ENCODE measurements at places on chromosomes 1 and 21.

DNA sequence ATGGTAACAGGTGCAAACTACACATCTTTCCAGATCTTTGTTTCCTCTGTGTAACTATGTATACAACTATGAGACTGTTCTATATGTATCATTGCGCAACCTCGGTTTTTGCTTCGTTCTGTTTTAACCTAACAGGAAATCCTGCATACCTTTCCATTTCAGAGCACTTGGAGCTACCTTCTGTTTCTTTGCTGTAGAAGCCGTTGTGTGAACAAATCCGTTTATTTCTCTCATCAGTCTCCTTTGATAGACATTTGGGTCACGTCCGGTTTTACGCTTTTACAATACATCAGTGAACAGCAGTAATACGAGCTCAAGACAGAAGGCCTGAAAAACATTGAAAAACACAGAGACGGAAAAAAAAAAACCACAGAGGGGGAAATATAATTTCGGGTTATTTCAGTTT lies 10.5 kb downstream of the ATP5IF1 start:
- DNase-seq: peak; percentile 71

DNA sequence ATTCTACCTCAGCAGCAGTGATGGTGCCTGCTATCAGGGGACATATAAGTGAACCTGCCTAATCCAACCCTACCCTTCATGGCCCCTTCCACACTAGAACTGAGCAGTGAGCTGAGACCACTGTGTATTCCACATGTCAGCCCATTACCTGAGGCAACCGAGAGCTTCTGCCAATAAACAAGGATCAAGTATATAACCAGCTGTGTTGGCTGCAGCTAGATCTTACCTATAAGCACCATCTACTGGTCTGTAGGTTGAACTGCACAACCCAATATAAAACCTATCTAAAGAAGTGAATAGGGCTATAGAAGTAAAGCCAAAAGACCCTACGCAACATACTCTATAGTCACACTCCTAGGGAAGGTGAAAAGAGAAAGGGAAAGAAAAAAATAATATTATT lies 376.9 kb downstream of the HHIPL2 start:
- DNase-seq: peak; percentile 35

DNA sequence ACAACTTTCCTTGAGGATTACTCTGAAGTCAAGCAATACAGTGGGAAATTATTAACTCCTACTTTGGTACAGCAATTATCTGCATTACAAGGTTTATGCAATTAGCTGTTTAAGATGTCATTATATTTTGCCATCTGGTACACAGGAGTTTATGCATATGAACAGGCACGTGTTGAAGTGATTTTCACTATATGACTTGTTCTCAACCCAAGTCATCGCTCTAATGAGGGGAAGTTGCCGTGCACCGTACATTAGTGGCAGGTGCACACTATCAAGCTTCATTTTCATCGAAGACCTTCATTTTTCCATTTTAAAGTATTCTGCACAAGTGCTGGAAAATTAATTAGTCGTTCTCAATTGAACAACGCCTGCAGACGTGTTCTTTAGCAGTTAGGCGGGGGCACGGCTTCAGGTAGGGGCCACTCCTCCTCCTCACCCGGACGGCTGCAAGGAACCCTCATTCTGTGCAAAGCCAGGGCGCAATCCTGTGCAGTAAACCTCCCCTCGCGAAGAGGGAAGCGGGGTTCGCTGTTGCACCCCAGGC lies 39.8 kb upstream of the NFIA start:
- no peak for DNase-seq

GRCh38 chr21:45893740-45894449 lies 87.7 kb upstream of the COL6A1 start:
- no peak for DNase-seq

DNA sequence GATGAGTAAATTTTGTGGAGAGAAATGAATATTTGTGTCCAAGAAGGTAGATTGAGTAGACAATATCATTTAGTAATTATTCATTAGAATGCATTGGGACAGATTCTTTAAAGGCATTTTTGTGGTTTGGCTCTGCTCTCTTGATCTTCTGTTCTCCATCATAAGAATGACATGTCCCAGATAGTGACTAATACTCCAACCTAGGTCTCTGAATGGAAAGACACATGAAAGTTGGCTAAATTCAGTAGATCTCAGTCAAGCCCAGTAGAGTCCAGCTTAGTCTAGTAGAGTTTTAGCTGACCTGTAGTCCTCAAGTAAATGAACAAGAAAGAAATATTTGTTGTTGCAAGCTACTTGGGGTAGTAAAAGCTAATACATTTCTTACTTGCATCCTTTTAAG lies 61.8 kb upstream of the DNAH14 start:
- DNase-seq: no peak

DNA sequence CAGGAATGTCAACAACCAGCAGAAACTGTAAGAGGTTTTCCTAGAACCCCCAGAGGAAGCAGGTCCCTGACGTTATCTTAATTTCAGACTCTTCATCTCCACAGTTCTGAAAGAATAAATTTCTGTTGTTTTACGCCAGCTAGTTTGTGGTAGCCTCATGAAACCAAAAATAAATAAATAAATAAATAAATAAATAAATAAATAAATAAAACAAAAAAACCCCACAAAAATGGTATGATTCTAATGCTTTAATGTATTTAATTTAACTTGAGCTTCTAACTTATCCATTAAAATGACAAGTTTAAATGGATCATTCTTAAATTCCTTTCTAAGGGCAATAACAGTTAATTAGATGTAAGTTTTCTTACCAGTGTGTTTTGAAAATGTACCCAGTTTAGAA lies 293.8 kb upstream of the ADAMTS5 start:
- DNase-seq: no peak

GRCh38 chr1:234884006-234884405 lies 244.6 kb downstream of the TOMM20 start:
- DNase-seq: no peak

GRCh38 chr1:227785805-227786671 lies 29.4 kb upstream of the PRSS38 start:
- DNase-seq: no peak

- no peak for DNase-seq
Measured at GRCh38 chr1:164664127-164664526, 105.1 kb downstream of the PBX1 start.

GRCh38 chr1:53116307-53116810 lies 26.1 kb downstream of the SLC1A7 start:
- DNase-seq: no peak

DNA sequence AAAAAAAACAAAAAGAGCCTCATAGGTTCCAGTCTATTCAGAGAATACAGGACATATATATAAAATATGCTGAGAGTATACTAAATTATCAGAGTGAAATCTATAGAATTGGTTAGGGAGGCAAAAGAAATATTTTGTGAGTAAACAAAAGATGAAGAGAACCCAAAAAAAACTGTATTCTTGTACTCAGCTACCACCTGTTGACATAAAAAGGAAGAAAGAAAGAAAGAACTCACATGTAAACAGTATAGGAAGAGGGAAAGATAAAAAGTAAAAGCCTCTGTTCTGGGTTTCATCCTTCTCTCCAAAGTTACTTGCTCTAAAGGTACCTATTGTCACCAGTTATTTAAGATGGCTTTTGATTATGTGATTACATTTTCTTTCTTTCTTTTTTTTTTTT lies 9.9 kb upstream of the BNIPL start:
- DNase-seq: no peak

- DNase-seq: no peak
Measured at GRCh38 chr1:66352792-66353191, 181.2 kb upstream of the SGIP1 start.

GRCh38 chr1:153525088-153525728 lies 10.6 kb downstream of the S100A6 start:
- DNase-seq: no peak

DNA sequence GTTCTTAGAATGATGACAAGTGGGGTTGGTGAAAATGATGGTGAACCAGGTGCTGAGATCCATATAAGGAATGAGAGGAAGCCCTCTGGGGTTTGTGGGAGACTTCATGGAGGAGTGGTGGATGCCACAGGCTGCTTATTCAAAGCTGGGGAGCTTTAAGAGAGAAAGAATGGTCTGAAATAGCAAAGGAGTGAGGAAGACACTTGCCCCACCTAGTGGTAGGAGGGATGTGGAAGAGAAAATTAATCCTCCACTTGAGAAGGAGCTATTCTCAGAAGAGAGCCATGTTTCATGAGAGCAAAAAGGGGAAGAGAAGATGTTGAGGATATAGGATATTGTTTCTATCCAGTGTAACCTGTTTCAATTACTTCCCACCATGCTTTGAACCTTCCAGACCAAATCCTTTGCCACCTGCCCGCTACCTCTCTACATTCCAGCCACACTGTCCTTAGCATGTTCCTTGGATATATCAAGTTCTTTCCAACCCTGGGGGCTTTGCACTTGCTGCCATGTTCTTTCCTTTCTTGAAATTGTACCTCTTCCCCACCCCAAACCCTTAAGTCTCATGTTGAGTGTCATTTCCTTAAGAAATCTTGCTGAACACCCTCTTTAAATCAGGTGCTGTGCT lies 19.6 kb upstream of the ZNF648 start:
- DNase-seq: peak; percentile 25

- DNase-seq: no peak
Measured at GRCh38 chr1:192977089-192977706, 82.0 kb downstream of the UCHL5 start.

- no peak for DNase-seq
Measured at GRCh38 chr21:29639366-29640079, 300.3 kb downstream of the GRIK1 start.

- no peak for DNase-seq
Measured at GRCh38 chr1:198493329-198493728, 47.2 kb downstream of the ATP6V1G3 start.

- no peak for DNase-seq
Measured at GRCh38 chr1:77279929-77280328, 1.9 kb upstream of the AK5 start.

- DNase-seq: no peak
Measured at GRCh38 chr1:245039196-245039595, 115.6 kb upstream of the KIF26B start.

DNA sequence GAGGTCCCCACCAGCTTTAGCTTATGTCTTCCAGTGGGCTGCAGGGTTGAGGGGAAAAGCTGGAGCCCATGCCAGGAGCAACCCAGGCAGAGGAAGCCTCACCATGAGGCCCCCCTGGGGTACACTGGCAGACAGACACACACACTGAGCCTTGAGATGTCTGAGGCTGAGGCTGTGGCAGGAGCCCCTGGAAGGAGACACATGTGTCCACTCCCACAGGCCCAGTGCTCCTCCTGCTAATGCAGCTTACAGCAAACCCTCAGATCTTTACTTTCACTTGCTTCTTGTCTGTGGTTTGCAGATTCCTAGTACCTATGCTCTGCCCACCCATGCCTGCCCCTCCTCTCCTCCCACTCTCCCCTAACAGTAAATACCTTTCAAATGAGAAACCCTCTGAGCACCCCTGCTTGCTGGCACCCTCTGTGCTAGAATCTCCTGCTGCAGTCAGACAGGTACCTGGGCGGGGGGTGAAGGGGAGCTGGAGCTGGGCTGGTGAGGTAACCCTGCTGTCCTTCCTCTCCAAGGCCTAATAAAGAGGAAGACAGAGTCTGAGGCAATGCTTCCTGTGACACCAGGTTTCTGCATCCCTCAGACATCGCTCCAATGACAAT lies 63.4 kb upstream of the NEK2 start:
- no peak for DNase-seq

DNA sequence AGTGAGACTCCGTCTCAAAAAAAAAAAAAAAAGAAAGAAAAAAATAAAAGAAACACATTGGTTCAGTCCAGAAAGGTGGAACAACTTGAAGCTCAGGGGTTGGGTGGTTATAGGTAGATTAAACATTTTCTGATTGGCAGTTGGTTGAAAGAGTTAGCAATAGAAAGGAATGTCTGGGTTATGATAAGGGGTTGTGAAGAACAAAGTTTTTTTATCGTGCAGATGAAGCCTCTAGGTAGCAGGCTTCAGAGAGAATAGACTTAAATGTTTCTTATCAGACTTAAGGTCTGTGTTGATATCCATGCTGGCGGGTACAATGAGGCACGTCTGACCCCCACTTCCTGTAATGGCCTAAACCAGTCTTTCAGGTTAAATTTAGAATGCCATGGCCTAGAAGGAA lies 45.0 kb upstream of the PDE9A start:
- no peak for DNase-seq

DNA sequence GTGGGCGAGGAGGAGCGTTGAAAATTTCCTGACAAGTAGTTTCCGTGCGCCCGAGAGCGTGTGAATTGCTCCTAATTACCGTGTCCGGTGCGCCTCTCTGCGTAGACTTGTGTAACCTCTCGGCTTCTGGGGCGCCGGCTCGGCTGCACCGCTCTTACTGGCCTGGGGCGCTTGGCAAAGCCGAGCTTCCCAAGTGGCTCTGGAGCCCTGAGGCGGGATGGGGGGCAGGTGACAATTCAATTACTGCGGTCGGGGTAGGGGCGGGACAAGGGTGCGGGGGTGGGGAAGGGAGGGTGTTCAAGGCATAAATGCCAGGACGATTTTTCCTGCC lies 392 bp upstream of the DMRTA2 start:
- no peak for DNase-seq

DNA sequence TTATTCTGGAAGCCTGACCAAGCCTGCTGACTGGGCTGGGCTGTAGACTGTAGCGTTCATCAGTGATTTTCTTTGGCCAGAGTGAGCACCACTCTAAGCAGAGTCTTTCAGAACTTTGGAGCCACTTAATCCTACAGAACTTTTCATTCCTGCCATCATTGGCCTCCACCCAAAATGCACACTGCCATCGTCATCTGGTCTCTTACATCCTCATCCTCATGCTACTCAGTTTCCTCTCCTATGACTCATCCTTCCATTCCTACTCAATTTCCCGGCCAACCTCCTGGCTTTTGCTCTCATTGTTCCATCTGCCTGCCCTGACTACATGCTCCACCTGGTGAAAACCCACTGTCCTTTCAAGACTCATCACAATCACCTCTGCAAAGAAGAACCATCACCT lies 233.8 kb upstream of the USP25 start:
- DNase-seq: peak; percentile 69

GRCh38 chr1:163186862-163187261 lies 15.9 kb downstream of the RGS5 start:
- DNase-seq: no peak

DNA sequence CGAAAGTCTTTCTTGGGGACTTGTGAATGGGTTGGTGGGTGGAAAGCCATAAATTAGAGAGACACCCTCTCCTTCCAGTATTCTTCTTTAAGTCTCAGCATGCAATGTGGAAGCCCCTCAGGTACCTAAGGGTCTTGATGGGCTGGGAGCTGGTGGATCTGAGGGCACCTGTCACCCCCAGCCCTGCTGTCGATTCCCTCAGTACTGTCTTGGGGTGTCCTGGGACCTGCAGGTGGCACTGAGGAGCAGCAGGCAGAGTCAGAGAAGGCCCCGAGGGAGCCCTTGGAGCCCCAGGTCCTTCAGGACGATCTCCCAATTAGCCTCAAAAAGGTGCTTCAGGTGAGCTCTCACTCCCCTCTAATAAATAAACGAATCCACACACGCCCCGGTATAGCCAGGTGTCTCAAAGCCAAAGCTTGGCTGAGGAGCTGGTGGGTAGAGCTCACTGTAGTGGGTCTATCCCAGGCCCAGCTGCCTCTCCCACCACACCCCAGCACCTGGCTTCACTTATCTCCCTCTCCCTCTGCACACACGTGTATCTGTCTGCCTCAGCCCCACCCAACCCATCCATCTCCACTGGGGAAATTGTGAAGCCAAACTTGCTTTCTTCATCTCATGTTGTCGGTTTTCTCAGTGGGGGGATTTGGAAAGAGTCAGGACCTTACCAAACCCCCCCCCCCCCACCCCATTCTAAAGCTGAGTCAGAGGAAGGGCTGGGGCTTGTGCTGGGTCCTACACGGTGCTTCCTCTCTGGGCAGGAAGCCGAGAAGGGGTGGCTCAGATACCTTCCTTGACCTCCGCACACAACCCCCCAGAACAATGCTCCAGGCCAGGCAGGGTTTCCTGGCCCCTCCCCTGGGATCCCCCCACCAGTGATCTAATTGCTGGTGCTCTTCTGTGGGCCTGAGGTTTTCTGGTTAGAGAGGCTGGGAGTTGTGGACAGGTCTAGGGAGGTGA lies 1.6 kb downstream of the ADAM15 start:
- peak; percentile 56 for DNase-seq
